ENCODE measurements at places on chromosomes 3 and 15. TPM values are rescaled to one million over a fixed set of nuclear protein-coding genes. Genes with fewer than 3 reads are reported as not detected.

Gene MST1
- total RNA-seq, result 10.0 TPM

Gene ZNF662
- total RNA-seq, result 18.6 TPM

Gene BFSP2
- not detected for total RNA-seq

DNA sequence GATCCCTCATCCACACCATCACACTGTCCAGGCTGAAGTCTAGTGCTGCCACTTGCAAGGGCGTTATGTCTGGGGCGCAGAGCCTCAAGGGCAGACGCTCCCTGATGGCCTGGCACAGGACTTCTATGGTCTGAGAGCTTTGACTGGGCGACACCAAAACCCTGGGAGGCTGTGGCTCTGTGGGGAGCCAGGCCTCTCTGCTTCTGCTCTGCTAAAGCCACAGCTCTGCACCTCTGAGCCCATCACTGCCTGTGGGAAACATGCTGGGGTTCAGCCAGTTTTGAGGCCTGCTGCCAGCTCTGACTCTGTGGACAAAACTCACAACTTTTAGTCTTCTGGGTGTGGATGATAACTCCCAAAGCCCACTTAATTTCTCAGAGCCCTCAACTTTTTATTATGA is 6.3 kb upstream of the LCTL start:
- H3K4me1 ChIP-seq, result no peaks in the 10 kb centered on the region
- no peaks in the 10 kb centered on the region for H3K27me3 ChIP-seq
- no peak for DNase-seq
- no peaks in the 10 kb centered on the region for H3K36me3 ChIP-seq
- no peak overlapping the region for H3K4me3 ChIP-seq
- no peak overlapping the region for H3K27ac ChIP-seq

- no peak overlapping the region for H3K4me3 ChIP-seq
- peaks cover 91% of the 10 kb centered on the region for H3K4me1 ChIP-seq
- H3K36me3 ChIP-seq, result no peaks in the 10 kb centered on the region
- H3K27me3 ChIP-seq, result no peaks in the 10 kb centered on the region
- H3K27ac ChIP-seq, result no peak overlapping the region
Measured at GRCh38 chr3:172102883-172103310, 63.5 kb downstream of the FNDC3B start.

DNA sequence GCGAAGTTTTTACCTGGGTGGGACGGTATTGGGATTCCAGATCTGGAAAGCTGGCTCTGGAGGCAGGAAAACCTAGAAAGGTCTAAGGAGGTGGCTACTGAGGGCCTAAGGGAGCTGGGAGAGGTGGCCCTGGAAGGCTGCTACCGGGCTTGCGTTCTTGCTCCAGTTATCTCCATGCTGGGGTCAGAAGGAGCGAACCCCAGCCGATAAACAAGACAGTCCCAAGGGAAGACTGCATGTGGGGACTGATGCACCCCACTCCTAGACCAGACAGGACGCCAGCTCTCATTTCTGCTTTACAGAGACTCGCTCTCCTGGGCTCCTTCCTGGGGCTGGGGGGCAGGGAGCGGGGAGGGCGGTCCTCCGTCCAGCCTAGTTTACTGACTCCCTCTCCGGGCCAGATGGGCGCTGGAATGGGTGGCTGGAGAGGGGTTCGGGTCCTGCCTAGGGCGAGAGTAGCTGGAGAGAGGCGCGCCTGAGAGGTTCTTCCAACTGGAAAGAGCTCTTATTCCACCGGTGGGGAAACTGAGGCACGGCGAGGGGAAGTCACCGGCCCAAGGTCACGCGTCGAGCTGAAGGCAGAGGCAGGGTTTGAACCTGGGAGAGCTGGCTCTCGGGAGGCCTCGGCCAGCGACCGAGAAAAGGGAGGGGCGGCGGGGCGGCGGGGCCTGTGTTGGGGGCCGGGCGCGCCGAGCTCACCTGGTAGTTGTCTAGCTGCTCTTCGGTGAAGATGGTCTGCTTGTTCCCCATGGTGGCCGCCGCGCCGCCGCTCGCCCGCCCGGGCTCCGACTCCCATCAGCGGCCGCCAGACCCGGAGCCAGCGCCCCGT is 565 bp downstream of the CIB2 start:
- H3K4me3 ChIP-seq, result peak overlapping the region; percentile 67
- no peaks in the 10 kb centered on the region for H3K27me3 ChIP-seq
- DNase-seq, result peak; percentile 66
- H3K4me1 ChIP-seq, result no peaks in the 10 kb centered on the region
- H3K27ac ChIP-seq, result peak overlapping the region; percentile 83

DNA sequence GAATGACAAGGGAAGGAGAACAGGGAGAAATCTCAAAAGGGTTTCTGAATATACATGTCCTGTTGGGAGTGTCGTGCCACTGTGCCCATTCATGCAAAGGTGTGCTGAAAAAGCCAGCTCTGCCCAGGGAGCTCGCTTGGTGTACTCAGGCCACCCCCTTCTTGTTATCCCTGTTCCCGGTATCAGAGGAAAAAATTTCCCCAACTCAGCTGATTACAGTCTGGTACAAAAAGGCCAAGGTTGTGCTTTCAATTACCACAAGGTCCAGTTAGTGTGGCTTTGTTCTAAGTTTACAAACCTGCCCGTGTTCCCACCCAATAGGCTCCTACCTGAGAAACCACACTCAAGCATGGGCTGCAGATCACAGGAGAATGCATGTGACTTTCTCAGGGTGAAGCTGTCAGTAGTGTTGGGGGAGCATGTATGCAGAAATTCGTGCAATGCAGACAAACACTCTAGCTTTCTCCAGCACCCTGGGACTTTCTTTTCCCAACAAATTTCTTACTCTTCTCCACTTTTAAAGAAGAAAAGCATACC is 648.5 kb downstream of the NR2F2 start:
- no peaks in the 10 kb centered on the region for H3K4me1 ChIP-seq
- no peak overlapping the region for H3K4me3 ChIP-seq
- no peak for DNase-seq
- no peaks in the 10 kb centered on the region for H3K36me3 ChIP-seq
- no peaks in the 10 kb centered on the region for H3K27me3 ChIP-seq

DNA sequence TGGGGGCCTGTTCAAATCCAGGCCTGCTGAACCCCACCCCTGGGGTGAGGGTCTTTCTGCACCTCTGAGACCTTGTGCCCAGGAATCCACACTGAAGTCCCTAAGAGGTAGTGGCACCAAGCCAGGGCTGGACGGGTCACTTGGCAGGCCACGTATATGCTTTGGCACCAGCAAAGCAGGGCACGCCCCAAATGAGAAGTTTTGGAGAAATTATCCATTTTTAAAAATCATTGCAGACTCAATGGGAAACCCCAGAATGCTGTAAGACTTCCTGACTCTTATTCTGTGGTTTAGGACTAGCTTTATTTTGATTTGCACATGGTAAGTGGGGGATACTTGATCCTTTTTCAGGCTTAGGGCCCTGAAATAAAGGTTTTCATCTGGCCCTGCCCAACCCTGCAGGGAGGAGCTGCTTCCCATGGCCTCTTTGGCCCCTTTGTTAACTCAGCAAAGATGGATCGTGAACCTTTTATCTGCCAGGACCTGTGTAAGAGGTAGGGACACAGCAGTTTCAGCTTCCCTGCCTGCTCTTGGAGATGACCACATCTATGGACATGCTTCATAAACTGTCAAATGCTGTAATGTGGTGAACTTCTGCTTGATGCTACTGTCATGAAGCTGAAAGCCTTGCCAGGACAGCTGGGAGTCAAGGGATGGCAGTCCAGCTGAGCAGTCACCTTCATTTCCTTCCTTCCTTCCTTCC is 88.0 kb downstream of the HMG20A start:
- H3K4me3 ChIP-seq, result no peak overlapping the region
- H3K27ac ChIP-seq, result peak overlapping the region; percentile 55
- H3K4me1 ChIP-seq, result peaks cover 30% of the 10 kb centered on the region
- H3K27me3 ChIP-seq, result no peaks in the 10 kb centered on the region

- no peaks in the 10 kb centered on the region for H3K27me3 ChIP-seq
- H3K4me1 ChIP-seq, result no peaks in the 10 kb centered on the region
- no peak for DNase-seq
- H3K36me3 ChIP-seq, result no peaks in the 10 kb centered on the region
- H3K27ac ChIP-seq, result no peak overlapping the region
Measured at GRCh38 chr15:100944986-100945385, 25.8 kb downstream of the LRRK1 start.

GRCh38 chr3:182959474-182960350 is 20.6 kb downstream of the DCUN1D1 start:
- no peak overlapping the region for H3K27ac ChIP-seq
- no peaks in the 10 kb centered on the region for H3K4me1 ChIP-seq
- no peak overlapping the region for H3K4me3 ChIP-seq
